ENCODE measurements at places on chromosomes 3 and 15. TPM values are rescaled to one million over a fixed set of nuclear protein-coding genes. Genes with fewer than 3 reads are reported as not detected.

- peak; percentile 52 for DNase-seq
Measured at GRCh38 chr3:120450600-120451271, at the start of gene FSTL1. FSTL1 (minus strand) TSS chr3:120450992; CDS start chr3:120450746, 246 bp downstream.

DNA sequence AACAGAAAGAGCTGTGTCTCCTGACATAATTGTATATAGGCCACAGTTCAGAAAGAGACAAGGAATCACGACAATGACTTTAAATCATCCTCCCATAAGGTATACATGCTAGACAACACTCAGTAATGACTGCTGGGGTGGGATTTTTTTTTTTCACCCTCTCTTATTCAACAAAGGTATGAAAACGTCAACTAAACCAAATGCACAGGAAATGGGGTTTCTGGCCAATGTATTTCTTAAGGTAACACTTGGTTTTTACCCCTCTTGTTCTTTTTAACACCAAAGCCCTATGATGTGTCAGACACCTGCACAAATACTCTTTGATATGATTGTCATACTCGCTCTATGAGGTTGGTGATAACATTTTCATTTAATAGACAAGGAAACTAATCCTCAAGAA lies 78.3 kb downstream of the MCF2L2 start:
- no peak for DNase-seq

The FSIP1 gene
- 0.44 TPM for total RNA-seq

- no peak for DNase-seq
Measured at GRCh38 chr3:149324332-149324731, 9.1 kb downstream of the TM4SF18 start.

The LRRN1 gene
- total RNA-seq, result not detected

The ECE2 gene
- total RNA-seq, result not detected

DNA sequence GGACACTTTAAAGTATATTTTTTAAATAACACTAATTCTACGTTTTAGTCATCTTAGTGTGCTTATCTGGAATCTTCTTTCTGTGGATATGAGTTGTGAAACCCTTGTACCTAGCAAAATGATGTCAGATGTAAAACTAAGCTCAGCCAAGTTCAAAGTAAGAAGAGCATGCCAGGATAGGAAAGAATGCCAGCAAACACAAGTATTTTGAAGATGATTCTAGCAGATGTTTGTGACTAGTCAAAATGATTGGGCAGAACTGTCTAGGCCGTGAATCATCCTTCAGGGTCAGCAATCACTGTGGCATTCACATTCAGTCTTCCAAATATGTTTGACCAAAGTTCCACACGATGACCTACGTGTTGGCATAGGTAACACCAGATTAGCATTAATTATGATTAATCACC lies 5.4 kb upstream of the PLOD2 start:
- peak; percentile 60 for DNase-seq

Data from lung microvascular endothelial cell (primary cell).